ENCODE measurements at places on chromosomes 3 and 15.

GRCh38 chr3:30810625-30811024 lies 83.8 kb downstream of the GADL1 start:
- DNase-seq = no peak

DNA sequence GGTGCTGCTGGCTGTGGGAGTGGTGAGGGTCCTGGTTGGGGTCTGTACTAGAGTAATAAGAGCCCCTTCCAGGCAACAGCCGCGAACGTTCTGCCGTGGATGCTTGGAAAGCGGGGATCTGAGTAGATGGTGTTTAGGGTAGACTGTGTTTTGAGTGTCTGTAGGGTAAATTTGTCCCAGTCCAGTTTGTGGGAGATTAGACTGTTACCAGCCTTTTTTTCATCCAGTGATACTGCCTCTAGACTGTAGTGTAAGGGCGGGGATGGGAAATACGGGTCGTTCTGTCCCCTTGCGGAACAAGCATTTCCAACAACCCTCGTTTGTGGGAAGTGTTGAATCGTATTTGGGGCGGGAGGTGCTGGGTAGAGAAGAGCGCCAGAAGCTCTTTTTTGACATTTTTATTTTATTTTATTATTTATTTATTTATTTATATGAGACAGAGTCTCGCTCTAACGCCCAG lies 424 bp downstream of the HAUS2 start:
- DNase-seq = no peak

DNA sequence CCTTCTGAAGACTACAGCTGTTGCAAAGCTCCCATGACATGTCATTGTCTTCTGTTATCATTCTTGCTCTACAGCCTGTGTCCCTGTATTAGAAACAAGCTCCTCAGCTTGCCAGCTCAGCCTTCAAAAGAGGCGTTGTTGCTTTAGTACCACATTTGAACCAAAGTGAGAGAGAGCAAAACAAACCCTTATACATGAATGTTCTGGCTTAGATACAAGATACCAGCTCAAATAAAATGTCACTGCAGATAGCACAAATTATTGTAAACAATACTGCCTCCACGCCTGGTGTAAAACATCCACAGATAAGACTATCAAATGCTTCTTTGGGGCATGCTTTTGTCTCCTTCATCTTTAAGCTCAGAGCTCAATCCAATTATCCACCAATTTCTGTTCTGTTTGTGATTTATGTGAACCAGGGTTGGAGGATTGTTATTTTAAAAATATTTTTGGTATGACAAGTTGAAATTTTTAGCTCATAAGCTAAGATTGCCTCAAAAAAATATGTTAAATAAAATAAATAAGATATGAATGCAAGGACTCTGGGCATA lies 403.6 kb upstream of the CDIN1 start:
- DNase-seq = no peak

GRCh38 chr3:13654330-13655060 lies 105.6 kb downstream of the FBLN2 start:
- no peak for DNase-seq

- no peak for DNase-seq
Observed at GRCh38 chr3:5212628-5213573, 25.4 kb downstream of the EDEM1 start.

DNA sequence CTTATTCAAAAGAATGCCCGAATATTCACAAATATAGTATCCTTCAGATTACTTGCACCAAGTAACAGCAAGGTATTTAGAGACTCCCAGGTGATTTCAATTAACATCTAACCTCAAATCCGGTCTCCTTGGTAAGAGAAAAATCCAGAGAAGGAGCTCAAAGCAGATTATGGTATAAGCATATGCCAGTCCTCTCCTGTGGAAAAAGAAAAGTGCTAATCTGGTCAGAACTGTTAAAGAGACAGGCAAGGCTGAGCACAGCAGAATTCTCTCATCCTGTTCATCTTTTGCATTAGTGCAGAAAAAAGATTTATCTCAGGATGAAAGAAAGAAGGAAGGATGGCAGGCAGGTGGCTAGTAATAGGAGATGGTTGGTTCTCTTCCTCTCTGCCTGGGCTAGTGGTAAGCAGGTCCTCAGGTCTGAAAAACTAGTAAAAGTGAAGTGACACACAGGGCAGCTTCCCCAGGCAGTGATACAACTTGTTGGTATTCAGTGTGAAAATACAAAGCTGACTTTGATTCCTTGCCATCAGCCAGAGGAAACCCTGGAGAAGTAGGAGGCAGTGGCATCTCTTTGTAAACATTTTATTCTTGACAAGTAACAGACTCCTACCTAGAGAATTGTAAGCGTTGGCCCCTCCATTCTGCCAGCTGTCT lies 14.2 kb downstream of the ATXN7 start:
- no peak for DNase-seq

DNA sequence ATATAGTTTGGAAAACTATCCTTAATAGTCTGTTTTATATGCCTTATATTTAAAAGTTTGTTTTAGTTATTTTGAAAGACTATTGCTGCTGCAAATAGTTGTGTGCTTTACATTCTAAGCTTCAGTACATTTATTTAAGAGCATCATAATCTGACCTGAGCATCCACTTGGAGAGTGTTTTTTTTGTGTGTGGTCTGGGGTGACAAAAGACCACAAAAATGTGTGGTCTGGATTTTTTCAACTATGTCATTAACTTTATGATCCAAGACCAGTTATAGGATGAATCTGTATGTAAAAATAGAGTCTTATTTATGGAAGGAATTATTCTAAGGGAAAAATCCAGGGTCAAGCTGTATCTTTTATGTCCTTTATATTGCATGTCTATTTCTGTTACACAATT lies 77.4 kb downstream of the SLTM start:
- no peak for DNase-seq

DNA sequence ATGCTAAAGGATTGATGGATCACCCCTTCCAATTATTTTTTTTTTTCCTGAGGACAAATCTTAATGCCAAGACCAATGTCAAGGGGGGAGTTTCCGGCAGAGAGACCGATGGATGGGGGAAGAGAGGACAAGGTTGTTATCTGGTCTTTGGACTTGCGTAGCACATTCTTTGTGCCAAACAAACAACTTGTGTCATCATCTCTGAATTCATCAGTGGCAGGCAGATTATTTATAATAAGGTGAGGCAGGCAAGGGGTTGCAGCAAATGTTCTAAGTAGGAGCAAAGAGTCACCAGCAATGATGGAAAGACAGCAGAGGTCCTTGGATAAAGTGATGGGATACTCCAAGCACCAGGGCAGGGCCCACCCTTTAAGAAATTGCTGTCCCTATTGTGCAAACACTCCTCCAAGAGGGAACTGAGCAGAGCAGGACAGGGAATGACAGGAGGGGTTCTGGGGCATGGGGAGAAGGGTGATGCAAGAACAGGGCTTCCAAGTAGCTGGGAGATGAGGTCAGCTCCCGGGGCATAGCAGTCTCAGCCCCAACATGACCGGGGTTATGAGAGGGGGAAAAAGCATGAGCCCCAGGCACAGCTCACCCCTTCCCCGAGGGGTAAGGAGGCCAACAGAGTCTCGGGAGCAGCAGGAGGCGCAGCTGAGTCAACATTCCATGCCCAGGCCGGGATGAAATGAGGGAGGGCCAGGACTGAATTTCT lies 57.4 kb downstream of the ANXA2 start:
- DNase-seq = no peak

DNA sequence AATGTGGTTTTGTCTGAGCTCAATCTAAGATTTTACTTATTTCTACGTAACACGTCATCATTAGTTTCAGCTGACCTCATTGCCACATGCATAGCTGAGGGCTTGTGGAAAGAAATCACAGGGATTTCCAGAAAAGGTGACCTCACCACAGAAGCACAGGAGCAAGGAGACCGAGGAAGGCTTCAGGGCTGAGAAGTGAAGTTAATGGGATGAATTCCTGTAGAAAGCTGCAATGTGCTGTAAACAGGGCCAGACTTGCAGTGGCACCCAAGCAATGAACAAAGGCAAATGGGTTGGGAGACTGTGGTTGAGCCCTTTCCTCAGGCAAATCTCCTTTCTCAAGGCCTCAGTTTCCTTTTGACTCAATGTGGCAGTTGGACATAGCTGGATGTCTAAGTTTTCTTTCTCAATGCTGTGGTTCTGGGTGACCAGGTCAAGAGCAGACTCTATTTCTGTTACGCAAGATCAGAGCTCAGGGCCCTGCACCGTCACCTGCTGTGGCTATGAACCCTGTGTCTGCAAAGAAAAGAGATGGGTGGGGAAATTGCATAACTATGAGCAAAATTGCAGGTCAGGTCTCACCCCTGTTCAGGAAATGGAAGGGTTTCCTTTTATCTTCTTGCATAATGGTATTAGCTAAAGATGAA lies 252.2 kb upstream of the TBL1XR1 start:
- DNase-seq = no peak

GRCh38 chr3:94336046-94336753 lies 273.3 kb downstream of the NSUN3 start:
- DNase-seq = no peak

- no peak for DNase-seq
Observed at GRCh38 chr15:100721758-100722550, 119.6 kb downstream of the ASB7 start.

GRCh38 chr3:160125258-160125657 lies 100.0 kb upstream of the C3orf80 start:
- DNase-seq = no peak

- DNase-seq = no peak
Observed at GRCh38 chr3:45896956-45897355, 10.6 kb downstream of the CCR9 start.

DNA sequence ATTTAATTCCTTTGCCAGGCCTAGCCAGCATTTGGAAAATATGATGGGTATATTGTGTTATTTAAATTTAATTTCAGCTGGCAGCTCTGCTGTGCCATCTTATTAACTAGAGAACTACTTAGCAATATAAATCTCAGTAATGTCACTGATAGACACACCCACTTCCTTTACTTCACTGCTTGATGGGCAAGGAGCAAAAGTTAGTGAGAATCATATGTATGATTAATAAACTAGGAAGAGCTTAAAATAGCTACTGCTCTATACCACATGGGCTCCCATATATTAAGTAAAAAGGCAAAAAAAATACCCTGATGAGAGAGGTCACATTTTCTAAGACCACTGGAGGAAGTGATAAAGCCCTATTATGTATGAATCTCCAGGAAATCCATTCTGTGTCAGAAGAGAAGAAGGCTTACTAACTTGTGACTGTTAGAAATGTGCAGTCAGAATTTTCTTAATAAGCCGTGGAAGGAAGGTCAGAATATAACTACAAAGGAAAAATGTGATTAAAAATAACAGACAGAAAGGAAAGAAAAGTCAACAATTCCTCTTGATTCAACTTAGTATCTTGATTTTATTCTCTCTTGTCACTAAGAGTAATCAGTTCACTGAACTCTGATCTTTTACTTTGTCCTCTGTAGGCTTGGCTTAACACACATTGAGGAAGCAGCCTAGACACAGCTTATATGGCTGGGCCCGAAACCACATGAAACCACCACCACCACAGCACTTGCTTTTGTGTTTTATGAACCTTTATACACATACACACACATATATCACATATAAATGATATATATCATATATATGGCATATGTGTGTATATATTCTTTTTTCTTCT lies 1233.9 kb upstream of the ALCAM start:
- no peak for DNase-seq

DNA sequence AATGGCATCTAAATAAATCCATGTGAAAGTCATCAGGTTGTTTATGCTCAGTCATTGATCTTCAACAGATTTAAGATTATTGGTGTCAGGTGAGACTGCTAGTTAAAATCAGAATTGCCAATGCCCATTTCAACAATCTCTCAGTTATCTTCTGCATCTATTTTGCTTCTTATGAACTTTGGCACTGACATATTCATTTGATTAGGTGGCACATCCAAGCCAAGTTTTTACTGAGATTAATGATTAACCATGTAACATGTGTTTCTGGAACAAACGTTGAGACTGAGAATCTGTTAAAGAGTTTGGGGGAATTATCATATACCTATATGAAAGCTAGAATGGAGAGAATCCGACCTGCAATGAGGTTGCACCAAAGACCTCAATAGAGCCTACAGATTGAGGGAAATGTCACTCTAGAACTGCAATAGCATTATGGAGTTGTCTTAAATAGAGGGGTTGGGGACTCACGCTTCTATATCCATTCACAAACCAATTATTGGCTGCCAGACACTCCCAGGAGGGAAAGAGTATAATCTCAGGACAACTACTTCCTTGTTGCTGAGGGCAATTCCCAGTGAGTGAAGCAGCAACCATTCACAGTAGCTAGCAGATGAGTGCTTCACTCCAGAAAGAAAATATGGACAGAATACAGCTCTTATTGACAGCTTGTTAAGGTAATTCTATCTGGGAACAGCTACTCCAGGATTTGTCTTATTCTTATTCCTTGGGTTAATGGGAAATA lies 891.3 kb downstream of the SQOR start:
- DNase-seq = no peak

DNA sequence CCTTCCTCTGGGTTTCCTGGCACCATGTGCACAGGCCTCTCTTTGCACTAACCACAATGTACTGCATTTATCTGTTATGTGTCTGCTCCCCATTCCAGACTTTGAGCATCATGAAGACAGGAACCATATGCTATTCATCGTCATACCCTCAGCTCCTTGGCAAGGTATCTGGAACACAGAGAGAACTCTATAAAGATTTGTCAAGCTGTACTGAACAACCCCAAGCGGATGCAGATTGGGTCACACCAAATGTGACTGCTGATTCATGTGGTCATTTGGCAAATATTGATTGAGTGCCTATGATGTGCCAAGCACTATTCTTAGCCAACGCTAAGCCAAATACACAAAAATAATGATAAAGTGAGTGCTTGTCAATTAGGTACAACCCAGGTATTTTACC lies 7.5 kb upstream of the MEGF11 start:
- no peak for DNase-seq

GRCh38 chr3:46082849-46083248 lies 55.6 kb upstream of the XCR1 start:
- DNase-seq = no peak

- no peak for DNase-seq
Observed at GRCh38 chr15:64010719-64011118, 35.6 kb downstream of the DAPK2 start.

DNA sequence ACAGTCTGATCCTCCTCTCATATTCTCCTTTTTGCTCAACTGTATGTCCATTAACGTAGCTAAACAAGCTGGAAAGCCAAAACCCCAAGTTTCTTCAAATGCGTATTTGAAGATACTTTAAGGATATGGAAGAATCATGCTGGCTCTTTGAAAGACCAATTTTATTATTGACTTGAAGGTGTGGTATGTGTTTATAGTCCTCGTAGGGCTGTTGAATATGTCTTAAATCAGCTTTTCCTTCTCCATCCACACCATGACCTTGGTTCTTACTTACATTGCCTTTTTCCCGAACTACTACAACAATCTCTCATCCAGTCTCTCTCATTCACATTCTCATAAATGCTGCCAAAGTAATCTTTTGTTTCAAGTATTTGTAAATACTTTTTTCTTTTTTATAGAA lies 19.7 kb upstream of the THUMPD3 start:
- DNase-seq = no peak

All from NCI-H1436 (cell line).